Fibroblast of skin of left biceps (primary cell): ENCODE measurements at places on chromosomes 5 and 9.

DNA sequence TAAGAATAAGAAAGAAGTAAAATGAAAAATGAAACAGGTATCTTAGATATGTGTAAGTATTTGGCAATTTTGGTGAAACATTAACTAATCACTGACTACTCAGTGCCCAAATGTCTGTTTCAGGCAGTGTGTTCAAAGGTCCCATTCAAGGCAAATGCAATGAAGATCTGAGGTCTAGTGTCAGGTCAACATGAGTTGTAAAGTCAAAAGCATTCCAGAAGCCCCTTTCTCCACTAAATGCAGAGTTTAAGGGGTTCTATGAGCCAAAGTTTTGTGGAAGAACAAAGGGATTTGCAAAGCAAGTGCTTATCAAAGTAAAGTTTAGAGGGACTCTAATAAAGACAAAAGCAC lies 71.0 kb upstream of the GPBP1 start:
- DNase-seq = no peak

DNA sequence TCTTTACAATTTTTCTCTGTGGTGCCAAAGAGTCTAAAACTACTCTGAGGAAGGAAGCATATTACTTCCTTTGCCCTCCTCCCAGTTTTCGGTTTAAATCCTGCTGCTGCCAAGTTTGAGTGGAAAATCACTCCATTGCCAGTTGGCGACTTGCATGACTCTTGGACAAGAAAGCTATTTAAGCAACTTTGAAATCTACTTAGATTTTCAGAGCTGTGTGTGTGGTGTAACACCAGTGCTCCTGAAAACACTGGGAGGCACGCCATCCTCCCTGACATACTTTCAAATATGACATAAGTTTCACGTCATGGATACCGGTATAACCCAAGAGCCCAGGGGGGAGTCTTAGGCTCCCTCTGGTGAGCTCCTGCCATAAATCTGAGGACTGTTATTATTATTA lies 83.5 kb upstream of the RIOK2 start:
- no peak for DNase-seq

GRCh38 chr5:14908172-14908571 lies 36.6 kb upstream of the ANKH start:
- no peak for DNase-seq

DNA sequence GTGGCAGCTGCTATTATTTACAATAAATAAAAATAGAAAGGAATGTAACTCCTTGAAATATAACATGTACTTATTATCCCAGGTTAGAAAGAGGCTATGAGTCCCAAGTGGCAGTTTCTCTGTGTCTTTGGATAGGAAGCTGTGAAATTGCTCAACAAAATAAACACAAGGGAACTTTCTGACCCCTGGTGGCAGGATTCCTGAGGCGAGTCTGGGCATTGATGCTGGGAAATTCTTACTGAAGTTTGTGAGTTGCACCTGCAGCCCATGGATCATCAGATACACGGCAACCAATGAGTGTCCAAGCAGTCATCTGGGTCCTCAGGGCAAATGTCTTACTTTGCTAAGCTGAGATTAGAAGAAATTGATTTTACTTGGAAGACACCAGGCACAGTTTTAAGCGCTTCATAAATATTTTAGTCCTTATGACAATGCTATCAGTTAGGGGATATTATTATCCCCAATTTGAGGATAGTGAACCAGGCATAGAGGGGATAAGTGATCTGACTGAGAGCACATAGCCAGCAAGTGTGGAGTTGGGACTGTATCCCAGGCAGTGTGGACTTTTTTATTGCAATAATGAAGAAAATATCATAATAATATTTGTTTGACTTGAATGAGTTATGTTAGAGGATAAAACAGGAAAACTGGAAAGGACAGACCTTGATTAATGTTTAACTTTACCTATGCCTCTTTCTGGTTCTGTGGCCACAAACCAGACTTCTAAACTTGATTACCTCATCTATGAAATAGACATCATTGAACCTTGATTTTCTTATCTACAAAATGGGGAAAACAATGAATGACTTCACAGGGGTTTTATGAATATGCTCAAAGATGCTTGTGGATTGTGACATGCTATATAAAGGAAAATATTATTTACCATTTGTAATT lies 265.5 kb upstream of the ADAMTSL1 start:
- DNase-seq = no peak

GRCh38 chr5:128355961-128356360 lies 182.1 kb downstream of the FBN2 start:
- DNase-seq = no peak

DNA sequence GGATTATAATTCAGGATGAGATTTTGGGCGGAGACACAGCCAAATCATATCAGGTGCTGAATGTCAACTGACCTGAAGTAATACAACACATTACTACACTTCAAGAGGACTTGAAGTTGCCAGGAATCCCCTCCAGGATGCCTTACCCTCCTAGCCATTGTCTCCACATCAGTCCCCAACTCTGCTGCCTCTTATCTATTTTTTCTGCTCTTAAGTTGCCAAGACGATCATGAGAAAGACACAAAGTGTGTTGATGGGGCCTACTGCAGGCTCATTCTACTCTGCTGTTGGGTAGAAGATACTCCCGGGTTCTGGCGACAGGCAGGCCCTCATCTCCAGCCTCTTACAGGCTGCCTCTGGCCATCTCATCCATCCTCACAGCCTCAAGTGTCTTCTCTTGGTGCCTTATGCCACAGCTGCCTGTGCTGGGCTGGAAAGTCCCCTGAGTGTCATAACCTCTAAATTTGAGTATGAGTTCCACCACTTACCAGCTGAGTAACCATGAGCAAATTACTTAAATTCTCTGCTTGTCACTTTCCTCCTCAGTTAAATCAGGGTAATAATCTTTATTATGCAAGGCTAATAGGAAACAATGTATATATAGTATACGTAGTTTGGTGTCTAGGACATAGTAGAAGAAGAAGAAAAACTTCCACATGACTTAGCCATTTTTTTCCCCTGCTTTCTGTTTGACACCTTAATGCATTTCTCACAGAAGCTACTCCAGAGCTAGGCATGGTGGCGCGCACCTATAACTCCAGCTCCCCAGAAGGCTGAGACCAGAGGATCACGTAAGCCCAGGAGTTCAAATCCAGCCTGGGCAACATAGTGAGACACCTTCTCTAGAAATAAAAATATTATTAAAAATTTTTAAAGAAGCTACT lies 73.0 kb upstream of the SNX2 start:
- no peak for DNase-seq

GRCh38 chr5:145772466-145772865 lies 62.7 kb downstream of the PRELID2 start:
- no peak for DNase-seq

DNA sequence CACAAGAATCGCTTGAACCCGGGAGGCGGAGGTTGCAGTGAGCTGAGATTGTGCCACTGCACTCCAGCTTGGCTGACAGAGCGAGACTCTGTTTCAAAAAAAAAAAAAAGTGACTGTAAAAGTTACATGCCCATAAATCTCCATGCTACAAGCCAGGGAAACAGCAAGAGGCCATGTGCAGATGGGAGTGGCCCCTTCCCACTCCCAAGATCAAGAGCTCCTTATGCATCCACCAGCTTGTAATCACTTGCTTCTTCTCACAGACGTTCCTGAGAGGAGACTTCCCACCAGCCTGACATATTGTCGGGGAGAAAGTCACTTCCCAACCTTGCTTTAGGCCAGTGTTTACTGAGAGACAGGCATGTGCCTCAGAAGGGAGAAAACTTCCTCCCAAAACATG lies 45.6 kb upstream of the N4BP3 start:
- DNase-seq = no peak

GRCh38 chr5:27240791-27241190 lies 202.4 kb upstream of the CDH9 start:
- DNase-seq = no peak

DNA sequence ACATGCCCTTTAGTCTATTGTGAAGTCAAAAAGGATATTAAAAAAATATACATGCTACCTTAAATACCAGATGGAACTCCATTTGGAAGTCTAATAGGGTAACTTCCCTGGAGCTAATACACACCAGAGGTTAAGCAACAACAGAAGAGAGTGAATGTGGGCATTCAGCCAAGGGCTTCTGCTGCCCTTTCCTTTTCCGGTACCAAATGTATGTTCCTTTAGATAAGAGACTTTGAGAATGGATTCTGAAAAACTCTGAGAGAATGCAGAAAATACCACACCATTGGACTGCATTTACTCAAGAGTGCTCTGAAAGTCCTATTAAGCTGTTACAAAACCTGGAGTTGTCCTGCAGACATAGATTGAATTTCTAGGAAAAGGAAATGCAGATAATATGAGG lies 23.8 kb upstream of the TRPM3 start:
- DNase-seq = no peak

DNA sequence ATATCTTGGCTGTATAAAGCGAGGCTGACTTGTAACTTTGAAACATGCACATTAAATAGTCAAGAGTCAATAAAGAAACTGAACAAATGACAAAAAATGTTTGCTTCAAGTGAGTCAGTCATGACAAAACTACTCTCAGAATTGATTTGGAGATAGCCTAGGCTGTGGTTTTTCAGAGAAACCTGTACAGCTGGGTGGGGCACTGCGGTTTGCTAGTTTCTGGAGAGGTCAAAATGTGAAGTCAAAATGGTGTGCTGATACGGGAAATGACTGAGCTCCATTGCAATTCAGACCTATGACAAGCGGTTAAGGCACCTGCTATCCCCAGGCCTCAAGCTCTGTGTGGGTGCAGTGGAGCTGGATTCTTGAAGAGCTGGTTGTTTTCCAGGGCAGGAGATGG lies 10.3 kb upstream of the CD180 start:
- no peak for DNase-seq

DNA sequence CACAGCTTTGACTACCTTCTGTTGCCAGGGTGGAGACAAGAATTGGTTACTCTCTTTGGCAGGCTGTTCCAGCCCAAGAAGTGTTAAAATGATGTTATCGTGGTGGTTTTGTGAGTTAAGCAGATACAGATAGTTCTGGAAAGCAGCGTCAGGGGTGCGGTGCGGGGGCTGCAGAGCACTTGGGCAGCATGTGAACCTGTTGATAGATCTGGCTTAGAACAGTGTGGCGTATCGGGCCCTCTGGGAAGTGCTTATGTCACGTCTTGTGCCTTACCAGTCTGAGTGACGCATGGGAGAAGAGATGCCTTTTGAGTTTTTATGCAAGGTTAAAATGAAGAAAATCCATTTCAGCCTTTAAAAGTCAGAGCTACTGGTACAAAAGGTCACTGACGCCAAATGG lies 152.5 kb downstream of the PRKACG start:
- DNase-seq = no peak

GRCh38 chr9:137465000-137465719 lies 6.0 kb upstream of the NSMF start:
- DNase-seq = no peak

- no peak for DNase-seq
These were observed 90.8 kb downstream of the MACROH2A1 start for GRCh38 chr5:135308245-135308644.

DNA sequence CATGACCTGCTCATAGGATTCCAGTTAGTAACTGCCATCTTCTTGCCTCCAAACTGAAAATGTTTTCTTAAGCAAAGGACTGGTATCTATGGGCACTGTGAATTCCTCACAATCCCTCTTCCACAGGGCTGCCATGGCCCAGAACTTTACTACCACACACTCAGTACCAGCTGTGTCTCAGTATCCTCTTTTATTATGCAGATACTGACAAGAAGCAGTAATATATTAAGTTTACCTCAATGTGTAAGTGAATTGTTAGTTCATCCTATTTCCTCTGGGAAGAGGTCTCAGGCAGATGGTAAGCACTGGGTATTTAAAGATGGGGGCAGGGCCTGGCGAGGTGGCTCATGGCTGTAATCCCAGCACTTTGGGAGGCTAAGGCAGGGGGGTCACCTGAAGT lies 320.8 kb upstream of the RFX3 start:
- DNase-seq = no peak

DNA sequence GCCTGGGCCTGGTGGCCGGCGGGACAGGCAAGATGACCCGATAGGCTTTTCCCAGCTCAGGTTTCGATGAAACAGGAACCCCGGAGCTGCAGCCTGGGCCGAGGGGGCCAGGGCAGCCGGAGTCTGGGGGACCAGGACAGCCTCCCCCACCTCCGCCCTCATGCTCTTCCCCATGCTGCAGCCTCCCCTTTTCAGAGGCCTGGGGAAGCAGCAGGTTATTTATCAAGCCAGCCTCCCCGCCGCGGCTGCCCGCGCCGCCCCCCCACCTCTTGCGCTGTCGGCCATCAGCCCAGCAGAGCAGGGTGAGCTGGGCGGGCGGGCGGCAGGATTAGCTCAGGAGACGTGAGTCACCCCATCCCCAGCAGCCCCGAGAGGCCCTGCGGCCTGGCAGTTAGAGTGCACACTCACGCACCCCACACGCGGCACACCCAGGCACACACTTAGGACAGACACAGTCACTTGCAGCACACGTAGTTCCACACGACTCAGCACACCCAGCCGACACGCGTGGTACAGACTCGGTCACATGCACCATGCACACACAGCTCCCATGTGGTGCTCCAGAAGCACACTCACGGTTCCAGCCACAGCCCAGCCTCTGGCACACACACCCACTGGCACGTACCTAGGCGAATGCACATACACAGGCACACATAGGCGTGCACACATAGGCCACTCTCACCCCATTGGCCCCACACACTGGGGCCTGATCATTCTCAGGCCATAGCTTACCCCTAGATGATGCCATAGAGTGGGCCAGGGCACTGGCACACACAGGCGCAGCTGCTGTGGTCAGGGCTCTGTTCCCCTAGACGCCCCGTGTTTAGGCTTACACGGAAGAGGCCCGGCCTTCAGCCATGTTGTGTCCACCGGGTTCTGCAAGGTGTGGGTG lies 13.0 kb downstream of the CXXC5 start:
- DNase-seq = peak; percentile 76
